Fibroblast of mammary gland (primary cell): ENCODE measurements at places on chromosomes 6 and 20.

- no peak for DNase-seq
Observed at GRCh38 chr20:48592107-48592940, 235.5 kb downstream of the PREX1 start.

DNA sequence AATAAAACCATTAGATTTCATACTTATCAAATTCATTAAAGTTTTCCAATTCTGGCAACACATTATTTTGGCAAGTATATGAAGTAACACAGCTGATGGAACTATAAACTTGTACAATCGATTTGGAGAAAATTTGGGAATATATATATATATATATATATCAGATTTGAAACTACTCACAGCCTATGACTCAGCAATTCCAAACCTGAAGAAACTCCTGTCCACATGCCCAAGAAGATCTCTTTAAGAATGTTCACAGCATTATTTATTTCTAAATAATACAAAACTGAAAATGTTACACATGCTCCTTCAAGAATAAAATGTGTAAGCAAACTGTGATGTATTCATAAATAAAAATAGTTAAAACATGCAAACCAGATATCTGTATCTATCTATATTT, 270.1 kb downstream of the TFAP2A start:
- DNase-seq: no peak

- DNase-seq: peak; percentile 67
Observed at GRCh38 chr20:10508060-10508459, 73.0 kb downstream of the SLX4IP start.

- no peak for DNase-seq
Observed at GRCh38 chr6:2741756-2742155, 9.0 kb downstream of the MYLK4 start.

DNA sequence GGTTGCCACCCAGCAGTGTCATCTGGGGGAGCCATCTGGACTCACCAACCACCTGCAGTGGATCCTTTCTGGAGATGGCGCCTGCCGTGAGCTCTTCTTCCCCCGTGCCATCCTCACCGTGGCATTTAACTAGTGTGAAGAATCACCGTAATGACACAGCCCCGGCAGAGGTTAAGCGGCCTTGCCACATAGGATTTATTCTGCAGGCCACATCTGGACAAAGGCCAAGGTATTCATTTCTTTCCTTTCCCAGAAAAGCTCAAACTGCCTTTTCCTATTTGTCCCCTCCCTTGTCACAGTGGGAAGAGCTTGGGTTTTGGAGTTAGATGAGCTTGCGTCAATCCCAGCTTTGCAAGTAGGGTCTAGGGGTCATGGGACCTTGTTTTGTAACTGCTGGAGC, 88.4 kb downstream of the PXDC1 start:
- DNase-seq: no peak

DNA sequence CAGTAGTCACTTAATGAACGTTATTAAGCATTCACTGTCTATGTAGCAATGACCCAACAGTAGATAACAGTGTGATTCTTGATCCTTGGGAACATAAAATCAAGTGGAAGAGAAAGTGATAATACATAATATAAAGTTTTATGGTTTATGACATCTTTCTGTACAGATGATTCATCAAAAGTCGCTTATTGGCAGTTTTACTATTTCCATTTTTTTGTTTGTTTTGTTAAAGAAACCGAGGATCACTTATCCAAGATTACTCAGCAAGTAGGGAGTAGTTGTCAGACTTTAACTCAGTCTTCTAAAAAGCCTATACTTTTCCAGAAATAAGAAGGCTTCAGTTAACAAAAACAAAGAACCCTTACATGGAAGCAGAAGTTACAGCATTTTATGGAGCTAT, 260.8 kb downstream of the ZFAND3 start:
- DNase-seq: peak; percentile 46

- DNase-seq: no peak
Observed at GRCh38 chr20:62653373-62653772, 11.1 kb downstream of the SLCO4A1 start.
